Naive thymus-derived CD8-positive, alpha-beta T cell (primary cell): ENCODE measurements at places on chromosomes 5 and 9. TPM values are rescaled to one million over a fixed set of nuclear protein-coding genes. Genes with fewer than 3 reads are reported as not detected.

ZNF366 gene
- polyA plus RNA-seq, result not detected

GRCh38 chr5:177087398-177088005, 787 bp downstream of the FGFR4 start:
- no peak for DNase-seq

CDHR2 gene
- not detected for polyA plus RNA-seq

- no peak for DNase-seq
Observed at GRCh38 chr5:51731421-51732029, 348.3 kb downstream of the ISL1 start.
